EL (cell line): ENCODE measurements at places on chromosomes 4 and X.

GRCh38 chr4:30945586-30945985, 225.4 kb downstream of the PCDH7 start:
- DNase-seq = no peak

- DNase-seq = peak; percentile 54
These were observed 48.8 kb downstream of the CLDN34 start for GRCh38 chrX:10015723-10016518.

- DNase-seq = peak; percentile 56
These were observed 48.6 kb upstream of the RASSF6 start for GRCh38 chr4:73668782-73669201.

GRCh38 chrX:135505351-135505750, 15.1 kb upstream of the INTS6L start:
- DNase-seq = no peak

DNA sequence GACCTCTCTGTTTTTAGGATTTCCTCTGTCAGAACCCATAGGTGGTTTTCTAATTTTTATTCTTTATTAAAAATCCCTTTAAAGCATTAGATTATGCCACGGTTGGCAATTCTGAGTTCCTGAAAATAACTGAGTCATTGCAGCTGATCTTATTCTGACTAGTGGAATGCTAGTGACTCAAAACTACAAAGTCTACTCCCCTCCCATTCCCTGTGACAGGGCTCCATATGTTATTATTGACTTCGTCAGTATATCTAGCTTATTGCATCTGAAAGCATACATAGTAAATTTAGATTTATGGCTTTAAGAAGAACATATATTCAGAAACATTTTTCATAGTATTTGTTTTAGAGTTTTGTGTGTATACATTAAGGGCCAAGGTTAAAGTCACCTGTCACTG, 38.5 kb downstream of the HERC3 start:
- DNase-seq = peak; percentile 70

DNA sequence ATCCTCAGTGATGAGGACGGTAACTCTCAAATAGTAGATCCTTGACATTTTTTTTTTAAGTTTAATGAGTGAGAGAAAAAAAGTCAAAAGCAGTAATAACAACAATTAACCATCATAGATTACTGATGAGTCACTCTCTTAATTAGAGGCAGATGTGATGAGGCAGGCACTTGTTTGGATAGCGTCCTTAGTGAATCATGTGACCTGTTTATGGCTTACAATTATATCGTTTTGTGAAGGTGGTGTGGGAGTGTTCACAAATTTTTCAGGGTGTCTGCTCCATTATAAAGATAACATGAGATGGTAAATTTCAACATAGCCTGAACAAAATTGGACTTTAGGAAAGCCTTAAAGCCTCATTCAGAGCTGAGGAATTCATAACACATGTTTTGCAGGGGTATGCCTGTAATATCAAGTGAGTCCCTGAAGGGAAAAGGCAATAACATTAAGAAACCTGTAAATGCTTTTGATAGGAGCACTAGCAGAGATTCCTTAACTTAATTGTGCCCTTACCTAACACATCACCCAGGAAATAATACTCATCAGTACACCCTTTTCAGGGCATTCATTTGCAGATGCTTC, 51.9 kb upstream of the XIAP start:
- DNase-seq = peak; percentile 39

GRCh38 chrX:39941332-39941920, 156.3 kb downstream of the BCOR start:
- peak; percentile 36 for DNase-seq

DNA sequence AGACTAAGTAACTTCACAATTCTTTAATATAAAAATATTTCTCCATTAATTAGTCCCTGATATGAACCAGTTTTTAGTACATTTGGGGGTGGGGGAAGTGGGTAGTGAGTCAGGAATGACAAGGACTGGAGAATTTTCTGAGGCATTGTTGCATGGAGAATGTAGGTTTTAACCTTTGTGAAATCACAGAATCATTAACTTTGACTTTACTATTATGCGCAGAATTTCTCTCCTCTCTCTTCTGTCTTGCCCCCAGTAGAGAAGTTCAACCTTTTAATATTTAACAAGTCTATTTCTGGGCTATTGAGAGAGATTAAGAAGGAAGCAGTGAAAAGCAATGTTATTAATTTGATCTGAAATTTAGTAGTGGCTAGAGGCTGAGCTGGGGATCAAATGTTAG, 597.0 kb downstream of the PCDH18 start:
- no peak for DNase-seq

DNA sequence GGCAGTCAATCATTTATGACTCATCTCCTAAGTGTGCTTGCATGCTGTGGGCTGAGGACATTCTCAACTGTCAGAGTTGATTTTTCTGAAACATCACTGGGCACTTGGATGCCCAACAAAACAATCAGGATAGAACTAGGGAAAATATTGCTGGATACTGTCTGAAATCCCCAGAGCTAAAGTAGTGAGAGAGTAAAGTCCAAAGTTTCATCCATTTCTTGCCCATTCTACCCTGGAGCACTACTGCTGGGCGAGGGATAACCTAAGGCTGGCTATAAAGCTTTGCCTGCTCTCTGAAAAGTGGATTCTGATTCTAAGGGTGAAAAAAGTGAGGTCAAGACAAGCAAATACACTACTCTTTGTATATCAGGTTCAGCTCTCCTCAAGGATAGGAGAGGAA, 279.6 kb upstream of the EDA2R start:
- no peak for DNase-seq

- no peak for DNase-seq
These were observed 107.5 kb downstream of the CLNK start for GRCh38 chr4:10577018-10577417.

DNA sequence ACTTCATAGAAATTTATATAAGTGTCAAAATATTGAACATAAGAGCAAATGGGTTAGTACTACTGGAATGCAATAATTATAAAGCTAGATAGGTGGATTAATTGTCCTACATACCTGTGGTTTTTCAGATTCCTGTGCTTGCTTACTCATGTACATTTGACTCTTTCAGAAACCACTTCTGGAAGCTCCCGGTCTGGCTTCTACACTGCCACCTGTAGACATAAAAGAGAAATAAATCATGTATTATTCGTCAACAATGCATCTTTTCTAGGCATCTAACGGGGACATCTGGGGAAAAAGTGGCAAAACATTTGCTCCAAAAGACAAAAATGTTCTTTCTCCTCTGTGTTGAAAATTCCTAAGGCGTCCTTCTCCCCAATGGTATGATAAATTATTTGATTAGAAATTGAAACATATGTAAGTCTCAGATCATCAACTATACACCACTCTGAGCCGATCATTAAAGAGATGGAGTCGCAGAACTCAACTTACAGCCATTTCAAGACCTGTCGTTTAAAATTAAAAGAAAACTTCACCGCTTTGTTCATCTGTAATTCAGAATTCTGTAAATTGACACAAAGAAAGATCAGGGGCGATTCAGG, 648.7 kb upstream of the DIPK2B start:
- peak; percentile 81 for DNase-seq

DNA sequence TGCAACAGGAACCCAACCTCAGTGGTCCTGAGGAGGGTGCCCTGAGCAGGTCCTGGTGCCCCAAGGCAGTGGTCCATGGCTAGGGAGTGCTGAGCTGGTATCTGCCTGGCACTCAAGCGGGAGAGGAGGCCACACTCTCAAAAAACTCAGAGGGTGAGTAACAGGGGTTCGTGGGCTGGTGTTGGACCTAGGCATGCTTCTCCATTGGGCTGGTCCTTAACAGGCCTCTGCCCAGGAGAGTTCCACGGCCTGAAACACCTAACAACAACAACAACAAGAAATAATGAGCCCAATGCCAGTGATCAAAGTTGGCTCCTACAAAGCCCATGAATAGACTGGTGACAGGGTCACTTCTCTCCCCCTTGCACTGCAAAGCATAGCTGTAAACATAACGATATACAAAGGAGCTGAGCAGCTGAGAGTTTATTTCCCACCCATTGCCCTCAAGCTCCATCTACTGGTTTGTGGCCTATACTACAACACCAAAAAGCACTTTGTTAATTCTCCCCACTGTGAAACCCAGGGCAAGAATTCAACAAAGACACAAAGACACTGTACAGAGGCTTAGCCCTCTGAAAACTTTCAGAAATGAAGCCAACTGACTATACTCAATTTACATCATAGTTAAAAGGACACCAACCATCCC, 736.1 kb upstream of the ADGRL3 start:
- DNase-seq = peak; percentile 32

DNA sequence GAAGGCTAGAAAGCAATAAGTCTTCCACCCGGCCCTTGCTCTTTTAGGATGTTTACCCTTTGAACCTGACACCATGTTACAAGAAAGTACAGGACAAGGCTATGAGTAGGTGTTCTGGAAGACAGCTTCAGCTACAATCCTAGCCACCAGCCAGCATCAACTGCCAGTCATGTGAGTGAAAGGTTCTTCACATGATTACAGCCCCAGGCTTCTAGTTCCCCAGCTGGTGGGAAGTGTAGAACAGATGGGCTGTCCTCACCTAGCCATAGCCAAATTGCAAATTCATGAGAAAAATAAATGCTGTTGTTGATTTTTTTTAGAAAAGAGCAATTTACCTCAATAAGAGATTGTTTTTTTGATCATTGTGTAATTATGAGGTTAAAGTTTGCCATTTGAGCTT, 60.8 kb downstream of the GRXCR1 start:
- no peak for DNase-seq

GRCh38 chr4:57095245-57095644, 14.9 kb downstream of the IGFBP7 start:
- no peak for DNase-seq

DNA sequence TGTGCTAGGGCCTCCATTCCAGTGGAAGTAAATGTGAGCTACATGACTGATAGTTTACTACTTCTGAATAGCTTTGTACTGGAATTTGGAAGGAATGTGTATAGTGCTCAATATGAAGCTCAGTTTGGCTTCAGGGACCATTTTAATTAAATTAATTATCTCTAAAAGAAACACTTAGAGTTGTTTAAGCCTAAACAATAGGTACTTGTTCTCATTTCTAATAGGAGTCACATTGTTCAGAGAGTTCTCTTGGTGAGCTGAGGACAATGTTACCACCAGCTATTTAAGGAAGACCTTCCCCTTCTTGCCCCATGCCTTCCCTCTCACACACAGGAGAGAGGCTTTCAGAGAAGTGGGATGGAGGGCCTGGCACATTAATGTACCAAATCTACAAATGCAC, 78.3 kb downstream of the CHIC2 start:
- DNase-seq = no peak

DNA sequence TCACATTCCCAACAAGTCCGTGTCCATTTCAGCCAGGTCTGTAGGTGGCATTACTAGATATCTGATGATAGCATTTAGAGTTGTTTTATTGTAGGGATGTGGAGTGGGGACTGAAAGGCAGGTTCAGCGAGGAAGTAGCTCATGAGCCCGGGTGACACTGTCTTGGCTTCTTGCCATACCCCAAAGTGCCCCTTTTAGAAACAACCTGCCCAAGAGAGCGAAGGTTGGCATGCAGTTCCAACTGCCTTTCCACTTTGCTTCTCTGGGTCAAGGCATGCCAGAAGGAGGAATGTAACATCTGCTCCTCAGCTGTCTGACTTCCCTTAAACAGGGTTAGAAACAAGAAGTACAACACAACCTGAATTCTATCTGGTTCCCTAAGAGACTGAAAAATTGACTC, 9.0 kb downstream of the GRIA3 start:
- DNase-seq = no peak

GRCh38 chrX:67555578-67556203, 11.9 kb downstream of the AR start:
- peak; percentile 48 for DNase-seq

DNA sequence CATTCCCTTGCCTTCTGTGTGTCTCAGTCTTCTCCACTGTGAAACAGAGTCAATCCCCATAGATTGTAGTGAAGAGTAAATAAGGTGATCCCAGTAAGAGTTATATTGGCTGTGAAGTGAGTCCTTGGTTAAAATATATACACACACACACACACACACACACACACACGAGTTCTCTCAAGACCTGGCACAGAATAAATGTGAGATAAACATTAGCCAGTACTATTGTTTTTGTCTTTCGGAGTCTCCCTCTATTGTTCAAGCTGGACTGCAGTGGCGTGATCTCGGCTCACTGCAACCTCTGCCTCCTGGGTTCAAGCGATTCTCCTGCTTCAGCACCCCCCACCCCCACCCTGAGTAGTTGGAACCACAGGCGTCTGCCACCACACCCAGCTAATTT, 44.8 kb upstream of the FAM156A start:
- no peak for DNase-seq

GRCh38 chr4:68700152-68700551, 29.7 kb upstream of the UGT2B15 start:
- DNase-seq = no peak

- DNase-seq = no peak
These were observed 50.8 kb downstream of the ANXA3 start for GRCh38 chr4:78602334-78602733.

GRCh38 chr4:54185044-54185780, 43.9 kb upstream of the PDGFRA start:
- DNase-seq = no peak

- DNase-seq = no peak
These were observed 118.8 kb downstream of the CHM start for GRCh38 chrX:85928606-85929005.

DNA sequence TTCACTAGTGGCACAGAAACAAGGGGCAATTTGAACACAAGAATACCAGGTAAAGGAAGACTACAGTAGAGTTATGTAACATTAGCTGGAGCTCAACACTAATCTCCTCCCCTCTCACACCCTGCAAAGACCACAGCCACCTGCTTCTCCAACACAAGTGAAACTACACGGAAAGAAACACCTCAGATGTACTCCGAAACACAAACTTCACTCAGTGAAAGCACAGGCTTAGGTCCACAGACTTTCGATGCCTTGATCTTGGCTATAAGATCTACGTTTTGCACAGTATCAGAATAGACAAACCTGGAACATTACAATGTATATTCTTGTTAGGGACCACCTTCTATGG, 7.6 kb downstream of the ACSL1 start:
- no peak for DNase-seq

DNA sequence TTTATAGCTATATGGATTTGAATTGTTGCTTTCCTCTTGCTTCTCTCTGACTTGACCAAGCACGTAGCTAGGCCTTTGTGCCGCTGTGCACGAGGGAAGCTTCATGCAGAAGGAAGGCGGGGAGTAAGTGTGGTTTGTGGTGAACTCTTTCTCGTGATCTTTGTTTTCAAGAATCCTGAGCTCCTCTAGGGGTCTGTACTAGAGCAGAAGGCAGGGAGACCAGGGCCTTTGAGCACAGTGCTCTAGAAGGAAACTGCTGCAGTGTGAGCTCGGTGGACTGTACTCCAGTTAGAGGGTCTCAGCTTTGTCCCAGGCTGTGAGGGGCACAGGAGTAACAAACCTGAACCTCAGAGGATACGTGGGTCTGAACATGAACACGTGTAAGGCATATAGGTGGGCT, 49.0 kb downstream of the AGA start:
- no peak for DNase-seq

- no peak for DNase-seq
These were observed 44.8 kb downstream of the UGT2A3 start for GRCh38 chr4:68906780-68907137.
